Stimulated activated CD8-positive, alpha-beta memory T cell treated with anti-CD3 and anti-CD28 coated beads, Interleukin-7, amount 100 ng/mL, for 48 hours (primary cell): ENCODE measurements at places on chromosomes 1 and 21.

DNA sequence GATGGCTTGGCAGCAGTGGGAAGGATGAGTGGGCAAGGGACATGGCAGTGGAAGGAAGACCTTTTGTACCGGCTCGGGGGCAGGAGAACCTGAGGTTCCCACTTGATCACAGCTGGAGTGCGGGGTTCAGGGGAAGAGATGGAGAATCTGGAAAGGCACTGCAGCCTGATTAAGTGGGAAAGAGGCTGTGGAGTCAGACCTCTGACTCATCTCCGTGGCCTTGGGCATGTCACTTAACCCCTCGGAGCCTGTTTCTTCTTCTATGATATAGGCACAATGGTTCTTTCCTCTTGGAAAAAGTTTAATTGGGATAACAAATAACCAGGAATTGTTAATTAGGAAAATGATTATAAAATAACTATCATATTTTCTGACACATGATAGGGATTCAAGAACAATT is 13.1 kb upstream of the TMEM61 start:
- DNase-seq: no peak

DNA sequence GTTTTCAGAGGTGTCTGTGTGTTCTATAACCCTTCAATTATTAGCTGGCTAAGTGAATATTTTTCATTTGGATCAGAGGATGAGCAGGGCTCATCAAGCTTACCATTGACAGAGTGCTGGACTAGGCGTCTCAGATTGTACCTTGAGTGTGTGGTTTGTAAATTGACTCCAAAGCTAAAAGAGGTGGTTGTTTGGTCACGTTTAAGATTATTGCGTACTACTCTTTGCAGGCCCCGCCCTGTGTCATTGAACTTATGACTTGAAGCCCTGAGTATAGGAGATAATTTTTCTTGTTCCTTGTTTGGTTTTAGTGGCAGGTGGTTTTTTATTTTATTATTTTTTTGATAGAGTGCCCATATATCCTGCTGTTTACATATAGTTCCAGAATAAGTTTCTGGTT is 17.7 kb downstream of the MRPS6 start:
- DNase-seq: no peak

GRCh38 chr1:157034137-157034800 is 11.3 kb downstream of the ARHGEF11 start:
- DNase-seq: no peak

DNA sequence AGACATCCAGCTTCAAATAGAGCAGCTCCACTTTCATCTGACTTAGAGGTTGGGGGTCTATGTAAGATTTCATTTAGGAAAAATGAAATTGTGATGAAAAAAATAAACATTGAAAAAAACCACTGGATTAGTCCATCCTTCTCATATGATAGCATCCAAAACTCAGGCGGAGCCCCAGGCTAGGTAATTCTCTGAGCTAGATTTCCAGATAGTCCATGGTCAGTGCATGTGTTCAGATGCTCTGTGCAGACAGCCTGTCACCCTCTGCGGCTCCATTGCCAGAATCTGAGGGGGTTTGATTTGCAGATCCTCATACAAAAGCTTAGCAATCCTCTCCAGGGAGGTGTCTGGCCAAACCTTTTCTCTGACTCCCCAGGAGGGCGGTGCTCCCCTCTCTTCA is 49.2 kb downstream of the C8B start:
- DNase-seq: no peak

GRCh38 chr1:51175278-51175677 is 60.8 kb upstream of the RNF11 start:
- DNase-seq: no peak

DNA sequence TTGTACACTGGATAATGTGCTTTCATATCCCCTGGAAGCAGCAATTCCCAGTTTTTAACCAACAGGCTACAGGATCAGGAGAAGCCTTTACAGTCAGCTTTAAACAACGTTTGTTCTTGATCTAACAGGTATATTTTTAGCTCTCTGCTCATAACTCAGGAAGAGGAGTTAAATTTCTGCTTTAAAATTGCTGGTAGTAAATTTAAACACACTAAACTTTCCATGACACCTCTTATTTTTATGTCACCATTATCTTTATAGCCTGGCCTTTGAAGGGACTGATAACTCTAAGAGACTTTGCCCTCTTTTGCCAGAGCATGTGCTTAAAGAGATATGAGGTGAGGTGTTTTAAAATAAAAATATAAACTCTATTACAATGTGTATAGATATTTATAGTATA is 119.6 kb upstream of the BRINP3 start:
- no peak for DNase-seq

GRCh38 chr1:96487971-96488370 is 233.6 kb upstream of the PTBP2 start:
- DNase-seq: no peak

DNA sequence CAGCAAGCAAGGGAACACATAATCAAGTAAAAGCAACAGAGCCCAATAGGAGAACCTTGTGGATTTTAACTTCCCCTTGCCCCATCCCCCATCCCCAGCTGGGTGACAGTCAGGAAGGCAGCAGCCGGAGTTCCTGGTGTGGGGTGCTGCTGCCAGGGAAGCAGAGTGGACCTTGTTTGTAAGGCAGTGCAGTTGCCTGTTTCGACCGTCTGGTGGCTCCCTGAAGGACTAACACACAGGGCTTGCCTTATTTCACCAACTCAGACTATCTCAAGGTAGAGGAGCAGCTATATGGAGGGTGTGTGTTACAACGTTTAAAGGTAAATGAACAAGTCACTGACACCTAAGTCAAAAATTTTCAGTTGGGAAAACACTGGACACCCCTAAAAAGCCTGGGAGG is 6.6 kb downstream of the KRTAP10-8 start:
- no peak for DNase-seq

DNA sequence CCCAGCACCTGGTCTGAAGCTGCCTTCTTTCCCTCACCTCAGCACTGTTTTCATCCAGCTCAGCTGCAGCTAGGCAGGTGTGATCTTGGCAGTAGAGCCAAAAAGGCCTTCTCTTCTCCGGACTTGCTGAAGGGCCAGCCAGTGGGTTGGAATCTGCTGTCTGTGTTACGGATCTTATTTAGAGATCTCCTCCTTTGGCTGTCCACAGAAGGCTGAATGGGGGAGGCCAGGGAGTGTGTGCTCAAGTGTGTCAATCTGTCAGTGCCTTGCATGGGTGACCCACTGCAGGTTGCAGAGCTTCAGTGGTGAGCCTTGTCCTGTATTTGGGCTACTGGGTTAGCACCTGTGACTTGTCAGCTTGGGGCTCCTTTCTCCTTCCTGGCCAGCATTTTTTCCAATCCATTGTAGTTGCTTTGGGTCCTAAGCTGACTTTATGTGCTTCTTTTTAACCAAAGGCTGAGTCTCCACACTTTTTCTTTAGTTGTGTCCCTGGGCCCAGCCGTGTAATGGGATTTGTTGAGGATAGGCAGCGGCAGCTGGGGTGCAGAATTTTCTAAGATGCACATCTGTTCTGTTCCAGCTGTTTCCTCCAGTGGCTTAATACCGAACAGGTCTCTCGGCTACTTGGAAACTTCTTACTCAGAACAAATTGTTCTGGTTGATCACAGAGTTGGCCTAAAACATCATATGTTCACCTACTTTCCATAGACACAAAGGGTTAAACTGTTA is 126.8 kb downstream of the PEX14 start:
- DNase-seq: no peak

DNA sequence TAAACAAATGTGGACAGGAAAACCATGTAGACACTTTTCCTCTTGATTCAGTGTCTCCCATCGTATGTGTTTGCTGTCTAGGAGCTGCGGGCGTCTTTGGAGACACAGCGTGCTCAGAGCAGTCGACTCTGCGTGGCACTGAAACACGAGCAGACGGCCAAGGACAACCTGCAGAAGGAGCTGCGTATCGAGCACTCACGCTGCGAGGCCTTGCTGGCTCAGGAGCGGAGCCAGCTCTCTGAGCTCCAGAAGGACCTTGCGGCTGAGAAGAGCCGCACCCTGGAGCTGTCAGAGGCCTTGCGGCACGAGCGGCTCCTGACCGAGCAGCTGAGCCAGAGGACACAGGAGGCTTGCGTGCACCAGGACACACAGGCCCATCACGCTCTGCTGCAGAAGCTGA is 27.2 kb upstream of the DIP2A start:
- DNase-seq: no peak

DNA sequence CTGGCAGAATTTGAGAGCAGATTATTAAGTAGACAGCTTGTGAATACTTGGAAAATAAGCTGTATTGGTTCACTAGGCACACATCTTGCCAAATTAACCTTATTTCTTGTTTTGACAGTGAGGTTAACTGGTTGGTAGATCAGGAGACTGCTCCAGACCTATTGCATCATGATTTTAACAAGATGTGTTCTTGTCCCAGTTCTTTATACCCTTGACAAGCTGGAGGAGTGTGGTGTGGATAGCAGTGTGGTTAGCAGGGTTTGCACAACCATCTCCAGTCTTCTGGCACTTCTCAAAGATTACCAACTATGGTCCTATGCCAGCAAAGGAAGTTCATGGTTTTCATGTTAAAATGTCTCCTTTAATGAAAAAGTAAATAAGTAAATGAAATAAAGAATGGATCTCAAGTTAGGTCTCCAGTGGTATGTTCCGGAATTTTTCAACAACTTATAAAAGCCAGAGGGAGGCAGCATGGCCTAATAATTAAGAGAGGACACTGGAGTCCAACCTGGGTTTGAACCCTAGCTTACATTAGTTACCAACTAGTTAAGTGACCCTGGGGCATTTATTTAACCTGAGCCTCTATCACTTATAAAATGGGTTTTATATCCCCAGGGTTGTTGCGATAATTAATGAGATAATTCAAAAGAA is 34.1 kb downstream of the DDX20 start:
- no peak for DNase-seq

GRCh38 chr1:192831706-192832355 is 23.0 kb downstream of the RGS2 start:
- no peak for DNase-seq

- peak; percentile 94 for DNase-seq
Observed at GRCh38 chr1:213015099-213016050, at the start of gene ANGEL2. Gene ANGEL2 (minus strand): TSS chr1:213015867. CDS start chr1:213015671, 196 bp downstream.

DNA sequence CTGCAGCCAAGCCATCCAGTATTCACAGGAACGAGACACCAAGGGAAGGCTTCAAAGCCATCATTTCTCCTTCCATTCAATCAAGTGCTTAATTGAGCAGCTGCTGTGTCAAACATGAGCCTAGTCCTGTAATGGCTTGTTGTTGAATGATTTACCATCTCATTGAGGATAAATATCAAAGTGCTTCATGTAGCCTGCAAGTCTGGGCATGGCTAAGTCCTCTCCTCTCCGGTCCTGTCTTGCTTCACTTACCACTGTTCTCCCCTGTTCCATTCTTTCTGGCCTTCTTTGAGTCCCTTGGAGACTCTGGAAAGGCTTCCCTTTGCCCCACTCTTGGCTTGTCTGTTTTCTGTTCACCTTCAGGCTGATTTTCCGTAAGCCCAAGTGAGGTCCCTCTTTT is 279.8 kb downstream of the PBX1 start:
- no peak for DNase-seq

DNA sequence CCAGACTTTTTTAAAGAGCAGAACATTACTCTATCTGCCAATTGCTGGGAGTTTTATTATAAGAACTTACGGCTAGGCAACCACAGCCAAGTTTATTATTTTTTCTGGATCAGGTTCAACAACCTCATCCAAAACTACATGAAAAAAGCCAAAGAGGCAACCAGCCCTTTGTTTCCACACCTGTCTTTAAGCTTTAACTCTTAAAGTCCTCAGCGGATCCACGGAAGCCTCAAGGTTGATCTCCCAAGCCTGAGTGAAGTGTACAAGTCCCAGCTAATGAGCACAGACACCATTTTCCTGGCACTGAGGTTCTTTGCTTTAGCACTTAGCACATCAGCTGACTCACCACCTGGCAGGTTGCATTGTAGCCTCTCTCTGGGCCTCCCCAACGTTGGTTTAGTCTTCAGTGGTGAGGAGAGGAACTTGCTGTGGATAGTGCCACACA is 143.1 kb downstream of the TGFBR3 start:
- no peak for DNase-seq

- no peak for DNase-seq
Observed at GRCh38 chr21:45304945-45305344, 17.2 kb upstream of the POFUT2 start.

DNA sequence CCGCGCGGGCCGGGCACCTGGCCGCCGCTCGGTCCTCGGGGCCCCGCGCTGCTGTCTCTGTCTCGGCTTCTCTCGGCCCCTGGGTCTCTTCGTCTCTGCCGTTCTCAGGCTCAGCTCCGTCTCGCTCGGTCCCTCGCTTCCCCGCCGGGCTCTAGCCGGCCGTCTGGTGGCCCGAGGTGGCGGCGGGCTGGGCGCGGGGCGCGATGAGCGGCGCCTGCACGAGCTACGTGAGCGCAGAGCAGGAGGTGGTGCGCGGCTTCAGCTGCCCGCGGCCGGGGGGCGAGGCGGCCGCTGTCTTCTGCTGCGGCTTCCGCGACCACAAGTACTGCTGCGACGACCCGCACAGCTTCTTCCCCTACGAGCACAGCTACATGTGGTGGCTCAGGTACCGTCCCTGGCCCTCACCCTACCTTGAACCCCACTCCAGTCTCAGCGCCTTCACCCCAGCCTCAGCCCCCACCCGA is 355 bp downstream of the SHISAL2A start:
- DNase-seq: no peak

DNA sequence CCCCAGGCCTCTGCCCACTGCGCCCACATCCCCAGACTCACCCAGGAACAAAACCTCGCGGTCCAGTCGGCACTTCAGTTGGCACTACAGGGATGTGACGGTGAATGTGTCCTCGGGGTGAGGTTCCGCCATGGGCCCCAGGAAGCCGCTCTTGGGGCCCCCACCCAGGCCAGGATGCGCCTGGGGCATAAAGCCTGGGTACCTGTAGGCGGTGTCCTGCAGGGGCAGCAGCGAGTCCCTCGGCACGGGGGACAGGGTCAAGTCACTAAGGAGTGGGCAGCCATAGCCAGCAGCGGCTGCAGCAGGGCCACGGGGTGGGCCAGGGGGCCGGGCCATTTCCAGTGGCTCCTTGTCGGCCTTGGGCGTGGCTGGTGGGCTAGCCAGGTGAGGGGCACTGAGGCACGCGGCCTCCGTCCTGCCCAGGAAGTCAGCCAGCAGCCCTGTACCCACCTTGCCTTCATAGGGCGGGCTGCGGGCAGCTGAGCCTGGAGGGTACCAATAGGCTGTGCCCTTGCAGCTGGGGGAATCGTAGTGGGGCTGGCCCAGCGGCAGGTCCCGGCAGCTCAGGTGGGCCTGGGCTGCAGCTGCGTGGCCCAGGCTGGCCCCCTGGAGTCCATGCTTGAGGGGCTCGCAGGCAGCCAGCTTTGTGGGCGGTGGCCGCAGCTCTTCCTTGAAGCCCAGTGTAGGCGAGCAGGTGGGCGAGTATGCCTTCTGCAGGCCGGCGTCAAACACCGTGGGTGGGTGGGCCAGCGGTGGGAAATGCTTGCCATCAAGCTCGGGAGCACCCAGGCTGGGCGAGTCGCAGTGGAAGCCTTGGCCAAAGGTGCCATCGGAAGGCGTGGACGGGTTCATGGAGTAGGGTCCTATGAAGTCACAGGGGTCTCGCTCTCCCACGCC is 56.5 kb downstream of the AHDC1 start:
- no peak for DNase-seq

GRCh38 chr21:40658311-40658710 is 188.6 kb downstream of the DSCAM start:
- no peak for DNase-seq

DNA sequence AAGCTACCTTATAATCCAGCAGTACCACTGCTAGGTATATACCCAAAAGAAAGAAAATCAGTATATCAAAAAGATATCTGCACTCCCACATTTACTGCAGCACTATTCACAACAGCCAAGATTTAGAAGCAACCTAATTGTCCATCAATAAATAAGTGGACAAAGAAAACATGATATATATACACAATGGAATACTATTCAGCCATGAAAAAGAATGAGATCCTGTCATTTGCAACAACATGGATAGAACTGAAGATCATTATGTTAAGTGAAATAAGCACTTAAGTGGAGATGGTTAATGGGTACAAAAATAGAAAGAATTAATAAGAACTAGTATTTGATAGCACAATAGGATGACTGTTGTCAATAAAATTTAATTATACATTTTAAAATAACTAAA is 90.7 kb upstream of the PKN2 start:
- DNase-seq: no peak
